Stimulated activated CD4-positive, alpha-beta T cell treated with anti-CD3 and anti-CD28 coated beads, Interleukin-1b, Interleukin-23, amount 100 ng/mL, for 1 hour (primary cell): ENCODE measurements at places on chromosomes 2 and 18.

DNA sequence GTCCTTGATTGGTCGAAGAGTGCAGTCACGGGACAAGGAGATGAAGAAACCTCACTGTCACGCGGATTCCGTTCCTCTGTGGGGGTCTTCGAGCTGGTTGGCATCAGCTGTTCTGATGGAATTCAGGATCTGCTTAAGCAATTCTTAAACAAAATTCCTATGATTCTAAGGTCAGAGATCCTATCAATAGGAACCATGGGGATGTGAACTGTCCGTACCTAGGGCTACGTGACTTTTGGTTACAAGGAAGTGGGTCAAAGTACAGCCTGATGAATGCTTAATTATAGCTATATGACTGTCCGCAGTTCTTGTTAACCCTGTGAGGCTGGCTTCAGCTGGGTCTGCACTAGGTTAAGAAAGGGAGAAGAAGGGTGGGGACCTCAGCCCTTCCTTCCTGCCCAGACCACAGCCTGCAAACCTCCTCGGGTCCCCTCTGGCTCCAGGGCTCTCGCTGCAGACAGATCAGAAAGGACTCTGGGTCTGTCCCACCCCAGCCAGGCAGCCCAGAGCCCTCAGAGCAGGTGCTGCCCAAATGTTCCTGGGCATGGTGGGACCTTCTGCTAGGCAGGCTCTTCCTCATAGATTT lies 44.2 kb upstream of the TAF1B start:
- DNase-seq, result no peak

DNA sequence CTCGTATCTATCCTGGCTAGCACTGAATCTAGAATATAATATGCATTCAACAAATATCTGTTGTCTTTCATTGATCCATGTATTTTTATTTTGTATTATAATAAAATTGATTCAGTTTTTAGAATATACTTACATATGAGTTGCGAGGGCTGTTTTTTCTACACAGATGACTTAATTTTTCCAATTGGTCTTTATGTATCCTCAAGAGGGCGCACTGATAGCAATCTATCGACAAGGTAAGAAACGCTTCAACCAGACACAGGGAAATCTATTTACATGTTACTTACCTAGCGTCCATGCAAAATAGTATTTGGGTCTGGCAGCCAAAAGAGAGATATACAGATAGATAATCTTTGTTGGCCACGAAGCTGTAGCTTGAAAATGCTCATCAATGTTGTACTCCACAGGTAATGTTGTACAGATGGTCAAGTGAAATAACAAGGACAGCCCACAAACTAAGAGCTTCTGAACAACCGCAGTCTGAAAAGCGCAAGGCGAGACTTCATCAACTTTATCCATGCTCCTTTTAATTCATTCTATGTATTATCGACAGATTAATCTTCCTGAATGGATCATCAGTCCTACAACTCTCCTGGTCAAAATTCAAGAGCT lies 35.5 kb upstream of the KIDINS220 start:
- DNase-seq, result no peak

DNA sequence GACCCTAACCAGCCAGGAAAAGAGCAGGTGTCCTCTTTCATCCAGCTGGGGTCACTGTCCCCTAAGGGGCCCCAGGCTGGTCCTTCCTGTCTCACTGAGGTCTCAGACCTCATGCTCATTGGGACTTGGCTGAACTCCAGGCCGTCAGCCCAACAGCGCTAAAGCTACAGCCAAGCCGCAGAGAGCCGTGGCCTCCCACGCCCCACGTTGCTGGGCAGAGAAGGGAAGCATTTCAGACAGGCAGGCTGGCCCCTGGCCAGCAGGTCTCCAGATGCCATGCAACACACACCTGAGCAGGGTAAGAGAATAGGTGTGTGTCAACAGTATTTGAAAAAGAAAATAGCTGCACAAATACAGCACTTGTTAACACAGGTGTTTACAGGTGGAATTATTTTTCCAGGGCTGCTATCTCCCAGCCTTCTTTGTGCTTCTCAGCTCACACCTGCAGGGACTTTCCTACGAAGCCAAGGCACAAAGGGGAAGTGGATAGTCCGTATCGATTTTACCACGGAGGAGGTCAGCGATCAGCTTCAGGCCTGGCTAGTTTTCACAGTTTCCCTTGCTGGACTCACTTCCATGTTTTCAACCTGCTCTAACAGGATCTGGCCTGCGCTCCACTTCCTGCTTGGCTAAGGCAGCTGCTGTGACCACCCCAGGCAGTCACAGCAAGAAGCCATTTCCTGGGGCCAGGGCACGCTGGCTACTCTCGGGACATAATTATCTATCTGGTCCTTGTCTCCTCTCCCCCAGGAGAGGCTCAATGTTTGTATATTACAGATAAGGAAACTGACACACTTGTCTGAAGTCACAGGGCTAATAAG lies 156.1 kb upstream of the ID2 start:
- DNase-seq, result no peak

DNA sequence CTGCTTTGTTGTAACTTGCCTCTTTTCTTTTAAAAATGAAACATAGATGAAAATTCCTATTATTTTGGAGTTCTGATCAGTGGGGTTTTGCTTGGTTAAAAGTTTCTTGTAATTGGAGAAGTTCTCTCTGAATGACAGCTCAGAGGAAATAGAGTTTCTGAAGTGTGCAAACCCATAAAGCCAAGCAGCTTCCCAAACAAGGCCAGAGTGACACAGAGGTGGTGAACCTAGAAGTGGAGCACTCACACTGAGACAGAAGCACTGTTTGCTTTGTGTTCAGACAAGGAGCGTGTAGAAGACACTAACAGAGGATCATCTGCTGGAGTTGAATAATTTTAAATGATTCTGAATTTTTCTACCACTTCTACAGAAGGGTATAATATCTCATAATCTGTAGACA lies 49.2 kb downstream of the FBXO48 start:
- DNase-seq, result no peak

DNA sequence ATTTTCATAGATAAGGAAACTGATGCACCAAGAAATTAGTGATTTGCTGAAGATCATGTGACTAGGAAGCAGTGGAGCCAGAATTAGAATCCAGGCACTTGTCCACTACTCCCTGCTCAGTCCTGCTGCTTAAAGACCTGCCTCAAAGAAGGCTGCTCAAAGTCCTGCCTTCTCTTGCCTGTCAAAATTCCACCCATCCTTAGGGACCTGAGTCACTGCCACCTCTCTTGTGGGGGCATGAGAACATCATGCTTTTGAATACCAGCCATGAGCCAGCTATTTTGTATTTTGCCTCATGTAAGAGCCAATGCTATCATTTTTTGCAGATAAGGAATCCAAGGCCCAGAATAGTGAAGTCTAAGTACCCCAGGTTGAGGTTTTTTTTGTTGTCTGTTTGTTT lies 47.1 kb downstream of the DDX1 start:
- no peak for DNase-seq

GRCh38 chr2:24080701-24081100 lies 3.9 kb downstream of the TP53I3 start:
- no peak for DNase-seq

DNA sequence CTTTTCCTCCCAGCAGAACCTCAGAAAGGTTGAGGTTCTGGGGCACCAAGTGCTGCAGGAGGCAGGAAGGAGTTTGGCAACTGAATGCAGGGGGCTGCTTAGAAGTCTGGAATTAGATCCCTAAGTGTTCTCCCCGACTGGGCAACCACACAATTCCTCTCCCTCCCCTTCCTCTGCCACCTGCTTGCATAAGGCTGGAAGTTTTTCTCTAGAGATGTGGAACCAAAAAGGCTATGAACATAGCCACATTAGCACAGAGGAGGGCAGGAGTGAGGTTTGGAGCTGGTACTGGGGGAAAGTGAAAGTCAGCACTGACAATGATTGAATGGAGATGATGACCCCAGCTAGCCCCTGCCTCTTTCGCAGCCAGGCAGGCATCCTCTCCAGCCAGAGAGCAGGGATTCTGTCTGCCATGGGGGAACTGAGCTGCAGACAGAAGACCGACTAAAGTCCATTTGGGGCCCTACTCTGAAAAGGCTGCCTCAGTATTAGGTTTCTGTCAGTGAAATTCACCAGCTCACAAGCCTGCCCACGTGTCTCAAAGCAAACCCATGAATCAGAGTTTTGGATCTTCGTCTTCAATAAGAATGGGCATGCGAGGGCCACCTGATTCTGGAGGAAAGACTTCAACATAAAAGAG lies 87.9 kb upstream of the ITGA6 start:
- DNase-seq, result no peak

DNA sequence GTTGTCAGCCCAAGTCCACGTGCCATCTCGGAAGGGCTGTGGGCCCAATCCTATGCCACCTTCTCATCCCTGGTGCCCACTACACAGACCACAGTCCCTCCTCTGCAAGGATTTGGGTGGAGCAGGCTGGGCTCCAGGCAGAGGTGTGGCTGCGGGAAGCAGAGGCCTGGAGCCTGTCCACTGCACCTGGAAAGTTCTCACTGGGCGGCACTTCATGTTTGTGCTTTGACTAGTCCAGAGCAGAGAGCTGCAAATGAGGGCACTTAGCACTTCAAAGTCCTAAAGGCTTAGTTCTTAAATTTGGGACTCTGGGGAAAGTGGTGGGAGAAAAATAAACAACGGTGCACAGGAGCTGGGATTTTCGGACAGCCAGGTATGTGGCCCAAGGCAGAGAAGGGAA lies 308.9 kb upstream of the POU3F3 start:
- no peak for DNase-seq
